ENCODE measurements at places on chromosomes 12 and 14.

GRCh38 chr12:117024961-117025480 is 74.2 kb downstream of the TESC start:
- DNase-seq, result no peak

DNA sequence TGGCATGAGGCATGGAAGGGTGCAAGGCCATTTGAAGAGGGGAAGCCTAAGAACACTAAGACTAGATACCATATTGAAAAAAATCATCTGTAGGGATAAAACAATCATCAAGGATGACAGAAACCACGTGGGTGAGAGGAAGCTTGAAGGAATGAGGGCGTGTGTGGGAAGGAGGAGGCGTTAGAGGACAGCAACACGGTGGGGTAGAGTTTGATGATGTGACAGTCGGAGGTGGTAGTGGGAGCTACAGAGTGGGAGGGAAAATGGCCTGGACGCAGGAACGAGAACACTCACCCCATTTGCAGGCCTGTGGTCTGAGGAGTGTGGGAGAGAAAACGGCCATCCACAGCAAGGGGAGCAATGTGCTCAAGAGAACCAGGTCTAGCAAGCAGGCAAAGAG is 25.4 kb upstream of the NUDT4 start:
- DNase-seq, result no peak

- no peak for DNase-seq
Measured at GRCh38 chr12:66694666-66695613, 16.1 kb upstream of the GRIP1 start.

- no peak for DNase-seq
Measured at GRCh38 chr12:8606890-8607289, 5.8 kb downstream of the AICDA start.

- DNase-seq, result no peak
Measured at GRCh38 chr12:65662590-65662989, 161.7 kb upstream of the HMGA2 start.

DNA sequence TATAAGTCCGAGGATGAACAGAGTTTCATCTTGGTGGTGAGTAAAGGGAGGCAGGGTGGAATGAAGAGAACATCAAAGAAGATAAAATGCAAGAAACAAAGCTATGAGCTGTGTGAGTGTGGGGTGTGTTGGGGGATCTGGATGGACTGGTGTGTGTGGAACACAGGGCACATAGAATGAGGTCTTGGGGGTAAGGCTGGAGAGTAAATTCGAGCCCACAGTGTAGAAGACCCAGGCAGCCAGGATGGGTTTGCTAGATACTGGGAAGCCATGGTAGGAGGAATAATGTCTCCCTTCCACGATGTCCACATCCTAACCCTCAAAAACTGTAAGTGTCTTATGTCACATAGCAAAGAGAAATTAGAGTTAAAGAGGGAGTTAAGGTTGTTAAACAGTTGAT is 6.8 kb downstream of the KCNMB4 start:
- DNase-seq, result no peak

DNA sequence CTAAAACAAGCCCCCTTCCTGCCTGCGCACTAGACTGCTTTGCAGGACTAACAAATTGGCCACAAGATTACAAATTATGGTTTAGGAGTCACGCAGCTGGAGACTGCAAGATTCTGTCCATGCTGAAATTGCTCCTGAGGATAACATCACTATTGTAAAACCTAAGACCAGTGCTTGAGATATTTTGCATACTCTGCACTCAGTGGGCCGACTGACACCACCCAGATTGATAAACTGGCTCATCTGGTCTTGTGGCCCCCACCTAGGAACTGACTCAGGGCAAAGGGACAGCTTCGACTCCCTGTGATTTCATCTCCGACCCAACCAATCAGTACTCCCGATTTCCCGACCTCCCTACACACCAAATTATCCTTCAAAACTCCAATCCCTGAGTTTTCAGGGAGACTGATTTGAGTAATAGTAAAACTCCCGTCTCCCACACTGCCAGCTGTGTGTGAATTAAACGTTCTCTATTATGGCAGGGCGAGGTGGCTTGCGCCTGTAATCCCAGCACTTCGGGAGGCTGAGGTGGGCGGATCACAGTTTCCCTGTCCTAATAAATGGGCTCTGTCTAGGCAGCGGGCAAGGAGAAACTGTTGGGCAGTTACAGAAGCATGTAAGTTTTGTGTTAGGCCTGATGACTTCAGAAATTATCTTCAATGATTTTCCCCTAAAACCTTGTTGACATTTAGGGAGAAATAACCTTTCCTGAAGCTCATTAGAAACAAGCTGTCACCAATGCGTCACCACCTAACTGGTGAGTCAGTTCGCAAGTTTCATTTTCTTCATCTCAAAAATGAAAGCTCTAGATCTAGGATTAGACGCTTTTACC is 5.3 kb upstream of the UBC start:
- DNase-seq, result no peak

DNA sequence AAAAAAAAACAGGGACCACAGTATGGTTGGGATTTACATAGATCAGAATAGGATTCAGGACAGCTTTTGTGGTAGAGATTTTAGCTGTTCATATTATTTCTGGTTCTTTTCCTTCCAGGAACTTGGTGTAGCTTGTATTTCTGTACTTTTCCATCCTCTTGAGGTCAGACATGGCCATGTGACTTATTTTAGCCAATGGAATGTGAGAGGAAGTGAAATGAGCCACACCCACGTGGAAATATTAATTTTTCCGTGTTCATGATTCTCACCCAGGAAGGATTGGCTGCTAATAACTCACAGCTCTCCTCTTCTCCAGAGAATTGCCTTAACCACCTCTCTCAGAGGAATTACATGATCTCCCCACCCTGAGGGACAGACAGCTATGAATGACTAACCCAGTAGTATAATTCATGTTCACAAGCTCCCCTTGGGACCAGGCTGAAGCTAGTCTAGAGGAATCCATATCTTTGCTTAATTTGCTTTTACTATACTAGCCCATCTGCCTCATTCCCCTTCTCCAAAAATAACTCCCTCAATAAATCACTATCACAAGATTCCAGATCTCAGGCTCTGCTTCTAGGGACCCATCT is 340.4 kb downstream of the NUAK1 start:
- no peak for DNase-seq

- DNase-seq, result no peak
Measured at GRCh38 chr14:103434868-103435442, 49.7 kb downstream of the MARK3 start.
